ENCODE measurements at places on chromosomes 2 and 18.
A peak's percentile ranks its signal among the peaks of the same experiment; 100 is the strongest.

GRCh38 chr2:184879671-184880070 is 281.3 kb downstream of the ZNF804A start:
- no peak for DNase-seq

- DNase-seq = peak; percentile 85
Observed at GRCh38 chr2:10832203-10832936, 19.8 kb upstream of the PDIA6 start.

- no peak for DNase-seq
Observed at GRCh38 chr2:207403950-207404349, 125.8 kb upstream of the CREB1 start.

- no peak for DNase-seq
Observed at GRCh38 chr2:205270689-205271088, 411.6 kb upstream of the NRP2 start.

DNA sequence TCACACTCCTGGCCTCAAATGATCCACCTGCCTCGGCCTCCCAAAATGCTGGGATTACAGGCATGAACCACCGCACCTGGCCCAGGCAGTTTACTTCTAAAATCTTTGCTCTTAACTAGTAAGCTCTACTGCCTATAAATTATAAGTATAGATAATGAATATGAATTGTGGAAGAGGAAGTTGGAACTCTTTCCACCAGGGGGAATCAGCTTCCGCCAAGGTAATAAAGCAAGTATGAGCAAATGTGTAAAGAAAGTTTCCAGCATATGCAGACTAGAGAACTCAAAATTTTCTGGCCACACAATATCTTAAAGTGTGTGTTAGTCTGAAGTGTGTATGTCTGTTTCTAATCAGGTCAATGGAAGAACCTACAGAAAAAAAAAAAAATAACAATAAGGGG is 68.1 kb downstream of the RMDN2 start:
- DNase-seq = no peak

- no peak for DNase-seq
Observed at GRCh38 chr2:239466061-239466754, 65.4 kb upstream of the HDAC4 start.

DNA sequence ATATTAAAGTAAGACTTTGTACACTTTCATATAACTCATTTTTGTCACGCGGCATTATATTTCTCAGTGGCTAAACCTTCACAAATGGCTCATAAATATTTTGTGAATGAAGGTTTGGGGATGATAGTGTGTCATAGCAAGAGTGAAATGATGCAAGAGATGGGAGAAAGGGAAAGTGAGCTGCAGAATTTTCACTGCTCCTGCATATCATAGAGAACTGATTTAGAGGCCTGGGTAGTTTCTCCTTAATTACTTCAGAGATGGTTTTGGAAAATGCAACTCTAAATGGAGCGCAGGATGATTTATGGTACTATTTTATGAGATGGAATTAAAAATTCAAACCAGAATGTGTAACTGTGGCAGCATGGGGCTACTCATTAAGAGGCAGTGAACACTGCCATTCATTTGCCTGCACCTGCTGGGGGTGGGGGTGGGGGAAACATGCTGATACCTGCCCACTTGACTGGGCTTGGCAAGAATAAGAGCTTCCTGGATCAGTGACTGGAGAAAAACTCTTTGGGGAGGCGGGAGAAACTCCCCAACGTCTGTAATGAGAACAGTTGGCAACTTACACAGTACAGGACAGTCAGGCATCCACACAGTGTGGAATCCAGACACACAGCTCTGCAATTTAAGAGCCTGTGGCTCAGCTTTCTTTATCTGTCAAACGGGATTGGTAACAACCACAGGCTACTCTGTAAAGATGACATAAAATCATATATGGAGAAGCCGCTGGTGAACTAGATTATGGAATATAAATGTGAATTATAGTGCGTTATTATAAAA is 941.9 kb downstream of the SLC4A3 start:
- no peak for DNase-seq

DNA sequence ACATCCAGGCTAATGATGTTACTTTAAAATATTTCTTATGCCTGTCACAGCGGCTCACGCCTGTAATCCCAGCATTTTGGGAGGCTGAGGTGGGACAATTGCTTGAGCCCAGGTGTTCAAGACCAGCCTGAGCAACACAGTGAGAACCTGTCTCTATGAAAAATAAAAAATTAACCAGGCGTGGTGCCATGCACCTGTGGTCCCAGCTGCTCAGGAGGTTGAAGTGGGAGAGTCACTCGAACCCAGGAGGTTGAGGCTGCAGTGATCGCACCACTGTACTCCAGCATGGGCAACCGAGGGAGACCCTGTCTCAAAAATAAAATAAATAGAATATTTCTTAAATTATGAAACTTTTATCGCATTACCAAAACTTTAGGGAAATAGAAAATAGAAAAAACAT is 28.1 kb upstream of the ACTR3 start:
- no peak for DNase-seq

DNA sequence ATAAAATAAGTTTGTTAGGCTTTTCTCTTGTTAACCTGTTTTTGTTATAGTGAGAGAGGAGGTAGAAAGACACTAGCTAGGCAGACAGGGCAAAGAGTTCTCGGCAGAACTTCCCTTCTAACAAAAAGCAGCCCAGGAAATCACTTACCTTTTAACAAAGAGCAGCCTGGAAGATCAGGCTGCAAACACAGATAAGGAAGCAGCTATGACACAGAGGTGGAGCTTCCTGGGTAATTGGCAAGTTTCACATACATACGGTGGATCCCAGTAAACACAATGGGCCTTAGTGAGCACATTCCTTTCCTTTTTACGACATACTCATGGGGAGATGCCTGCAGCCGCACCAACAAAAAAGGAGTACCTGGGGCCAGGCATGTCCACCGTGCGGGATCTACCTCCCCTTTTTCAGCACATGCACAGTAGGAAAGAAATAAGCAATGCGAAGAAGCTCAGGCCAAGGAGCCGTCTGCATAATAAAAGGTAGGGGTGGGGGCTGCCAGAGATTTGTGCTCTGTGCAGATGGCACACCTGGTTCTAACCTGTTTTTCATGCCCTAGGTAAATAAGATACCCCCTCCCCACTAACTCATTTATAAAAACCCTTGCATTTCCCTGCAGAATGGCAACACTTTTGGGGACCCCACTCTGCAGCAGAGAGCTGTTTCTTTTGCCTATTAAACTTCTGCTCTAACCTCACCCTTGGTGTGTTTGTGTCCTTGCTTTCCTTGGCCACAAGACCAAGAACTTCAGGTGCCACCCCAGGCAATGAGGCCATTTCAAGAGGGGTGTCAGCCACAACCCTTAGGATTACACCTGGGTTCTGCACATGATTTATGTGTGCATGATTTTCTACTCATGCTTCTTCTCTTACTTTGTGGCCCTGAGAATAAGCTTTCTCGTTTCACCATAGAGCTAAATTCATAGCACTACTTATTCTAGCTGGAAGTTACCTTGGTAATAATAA is 26.5 kb downstream of the MDH1 start:
- no peak for DNase-seq

DNA sequence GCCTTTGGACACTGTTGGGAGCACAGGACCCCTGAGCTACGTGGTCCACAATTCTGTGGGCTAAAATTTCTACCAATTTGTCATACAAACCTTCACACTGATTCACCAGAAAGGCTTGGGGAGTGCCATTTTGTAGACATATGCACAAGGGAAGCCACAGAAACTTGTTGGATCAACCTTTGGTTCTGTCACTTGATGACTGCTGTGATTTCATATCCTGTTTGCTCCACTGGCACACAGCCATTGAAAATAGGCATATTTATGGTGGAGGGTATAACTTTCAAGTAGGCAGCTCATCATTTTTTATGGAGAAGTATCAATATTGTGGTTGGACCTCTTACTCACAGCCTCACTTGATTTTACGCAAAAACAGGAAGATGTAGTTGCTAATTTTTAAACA is 10.5 kb downstream of the NAPG start:
- DNase-seq = no peak

- no peak for DNase-seq
Observed at GRCh38 chr2:72926368-72926767, 9.0 kb downstream of the EMX1 start.

Measured in substantia nigra (tissue), 51 donors.